ENCODE measurements at places on chromosomes 7 and 10. TPM values are rescaled to one million over a fixed set of nuclear protein-coding genes. Genes with fewer than 3 reads are reported as not detected.

- peak; percentile 79 for DNase-seq
These were observed 15.3 kb downstream of the SH3PXD2A start for GRCh38 chr10:103839872-103840739.

- DNase-seq: peak; percentile 89
These were observed 10.6 kb downstream of the GPR146 start for GRCh38 chr7:1054861-1055450.

- no peak for DNase-seq
These were observed 282.1 kb upstream of the PPP2R2D start for GRCh38 chr10:131618587-131619267.

GRCh38 chr7:16465469-16466361, at the start of gene SOSTDC1:
SOSTDC1 (minus strand) TSS chr7:16465738; CDS start chr7:16465668, 70 bp downstream.
- DNase-seq: no peak

DNA sequence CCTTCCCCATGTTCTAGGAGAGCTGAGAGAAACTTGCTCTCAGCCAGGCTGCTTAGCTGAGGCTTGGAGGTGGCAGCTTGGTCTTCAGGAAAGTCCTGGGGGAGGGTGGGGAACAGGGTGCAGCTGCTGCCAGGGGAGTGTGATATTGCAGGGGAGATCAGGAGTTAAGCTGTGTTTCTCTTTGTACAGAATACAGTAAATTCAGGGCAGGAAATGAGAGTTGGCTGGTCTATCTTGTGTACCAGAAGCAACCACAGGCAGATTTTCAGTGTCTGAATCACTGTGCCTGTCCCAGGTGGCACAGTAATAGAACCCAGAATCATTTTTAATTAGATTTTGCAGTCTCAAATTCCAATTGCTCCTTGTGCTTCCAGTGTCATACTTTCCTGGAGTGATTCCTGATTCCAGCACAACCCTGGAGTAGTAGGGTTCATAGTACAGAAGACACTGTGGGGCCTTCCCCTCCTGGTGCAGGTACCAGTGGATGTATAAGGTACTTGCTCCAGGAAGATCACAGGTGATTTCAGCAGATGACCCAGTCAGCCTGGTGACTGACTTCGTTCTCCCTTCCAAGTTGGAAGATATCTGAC, 94.0 kb upstream of the TARP start:
- no peak for DNase-seq

- no peak for DNase-seq
These were observed 16.4 kb downstream of the KCP start for GRCh38 chr7:128894101-128894440.

DNA sequence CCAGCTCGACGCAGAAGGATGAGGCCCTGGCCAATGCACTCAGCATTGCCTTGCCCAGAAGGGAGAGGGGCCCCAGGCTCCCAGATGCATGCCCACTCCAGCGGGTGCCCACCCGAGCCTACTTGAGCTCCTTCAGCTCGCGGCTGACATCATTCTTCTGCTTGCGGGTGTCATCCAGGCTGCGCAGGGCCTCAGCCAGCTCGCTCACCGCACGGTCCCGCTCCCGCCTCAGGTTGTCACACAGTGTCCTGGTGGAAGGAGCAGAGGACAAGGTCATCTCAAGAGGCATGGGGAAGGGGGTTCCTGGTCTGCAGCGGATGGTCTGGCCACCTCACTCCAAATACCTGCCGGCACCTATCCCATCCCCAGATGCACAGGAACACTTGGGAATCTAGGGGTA, 92.8 kb downstream of the DLG5 start:
- DNase-seq: peak; percentile 38

DNA sequence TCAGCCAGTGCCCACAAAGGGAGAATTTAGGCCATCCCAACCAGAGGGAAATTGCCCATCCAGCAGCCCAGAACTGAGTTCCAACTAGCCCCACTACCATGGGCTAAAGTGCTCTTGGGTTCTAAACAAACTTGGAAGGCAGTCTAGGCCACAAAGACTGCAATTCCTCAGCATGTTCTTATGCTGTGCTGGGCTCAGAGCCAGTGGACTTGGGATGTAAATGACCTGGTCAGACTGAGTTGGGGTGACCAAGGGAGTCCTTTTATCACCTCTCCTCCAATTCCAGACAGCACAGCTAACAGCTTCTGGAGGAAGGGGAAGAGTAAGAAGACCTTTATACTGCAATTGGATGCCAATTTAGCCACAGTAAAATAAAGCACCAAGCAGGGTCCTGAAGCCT, 607.2 kb upstream of the KCND2 start:
- DNase-seq: no peak

DNA sequence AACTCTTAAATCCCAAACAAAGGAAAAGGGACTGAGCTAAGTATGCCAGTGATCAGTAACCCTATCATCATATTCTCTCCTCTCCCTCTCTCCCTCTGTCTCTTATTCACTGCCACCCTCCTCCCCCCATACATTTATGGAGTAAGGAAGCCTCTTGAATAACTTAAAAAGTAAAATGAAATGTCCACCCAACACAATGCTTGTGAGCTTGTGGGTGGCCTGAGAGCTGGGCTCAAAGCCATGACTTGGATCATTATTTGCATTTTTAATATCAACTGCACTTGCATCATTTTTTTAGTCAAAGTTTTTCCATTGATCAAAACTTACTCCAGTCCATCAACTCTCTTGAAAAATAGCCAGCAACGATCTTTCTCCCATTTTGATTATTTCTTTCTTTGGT, 46.8 kb downstream of the FAM107B start:
- DNase-seq: no peak

DNA sequence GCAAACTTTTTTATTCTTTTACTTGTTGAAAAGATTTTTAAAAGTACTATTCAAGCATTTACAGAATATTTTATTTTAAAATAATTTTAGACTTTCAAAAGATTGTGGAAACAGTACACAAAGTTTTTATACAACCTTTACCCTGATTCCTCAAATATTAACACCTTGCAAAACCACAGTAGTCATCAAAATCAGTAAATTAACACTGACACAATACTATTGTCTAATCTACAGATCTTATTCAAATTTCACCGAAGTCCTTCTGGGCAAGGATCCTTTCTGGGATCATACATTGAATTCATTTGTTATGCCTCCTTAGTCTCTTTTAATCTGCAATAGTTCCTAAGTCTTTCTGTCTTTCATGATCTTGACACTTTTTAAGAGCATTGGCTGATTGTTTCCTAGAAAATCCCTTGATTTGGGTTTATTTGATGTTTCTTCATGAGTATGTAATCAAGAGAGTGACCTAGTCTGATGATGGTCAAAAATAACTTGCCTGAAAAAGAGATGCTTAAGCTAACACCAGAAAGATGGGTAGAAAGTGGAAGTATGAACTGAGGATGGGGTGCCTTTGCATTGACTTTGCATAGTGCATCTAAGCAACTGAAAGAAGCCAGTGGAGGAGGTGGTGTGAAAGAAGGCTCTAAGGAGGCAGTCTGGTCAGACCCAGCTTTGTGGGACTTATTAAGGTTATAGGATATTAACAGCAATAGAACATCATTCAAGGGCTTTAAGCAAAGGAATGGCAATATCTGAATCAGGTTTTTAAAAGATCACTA, 9.7 kb downstream of the STAMBPL1 start:
- no peak for DNase-seq

- no peak for DNase-seq
These were observed 8.0 kb upstream of the FRA10AC1 start for GRCh38 chr10:93710333-93710909.

GRCh38 chr10:60346661-60347060, 43.0 kb downstream of the ANK3 start:
- DNase-seq: no peak

- no peak for DNase-seq
These were observed 9.8 kb downstream of the ATP6V1F start for GRCh38 chr7:128872394-128872824.

GRCh38 chr7:39099146-39099545, 121.4 kb downstream of the POU6F2 start:
- no peak for DNase-seq

DNA sequence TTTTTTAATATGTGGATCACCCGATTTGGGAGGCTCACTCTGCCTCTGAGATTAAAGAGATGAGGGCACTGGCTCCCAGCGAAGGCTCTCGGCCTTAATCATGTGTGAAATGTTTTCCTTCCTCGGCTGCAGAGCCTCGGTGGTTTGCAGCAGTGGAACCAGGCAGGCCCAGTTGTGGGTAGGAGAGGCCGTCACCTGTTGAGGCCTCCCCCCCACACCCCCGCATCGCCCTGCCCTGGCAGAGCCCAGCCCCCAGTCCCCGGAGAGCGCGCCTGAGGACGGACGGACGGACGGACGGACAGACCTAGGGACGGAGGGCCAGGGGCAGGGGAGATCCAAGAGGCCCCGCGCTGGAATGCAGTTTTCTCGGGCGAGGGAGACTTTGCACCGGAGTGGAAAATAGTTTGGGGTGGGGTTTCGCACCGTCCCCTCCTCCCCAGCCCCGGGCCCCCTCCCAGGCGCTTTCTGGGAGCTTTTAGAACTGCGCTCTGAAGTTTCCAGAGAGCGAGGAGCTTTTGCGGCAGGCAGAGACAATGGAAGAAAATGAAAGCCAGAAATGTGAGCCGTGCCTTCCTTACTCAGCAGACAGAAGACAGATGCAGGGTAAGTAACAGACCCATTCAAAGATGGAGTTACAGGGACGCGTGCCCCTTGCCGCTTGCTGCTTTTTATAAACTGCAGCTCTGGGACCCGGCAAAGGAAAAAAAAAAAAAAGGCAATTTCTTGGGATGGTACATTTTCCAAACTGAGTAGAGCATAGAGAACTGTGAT, at the start of gene KIAA1217:
TSS of gene KIAA1217 (plus strand) at position 478 of the 771 bp plus-strand sequence. CDS start at position 534, 56 bp downstream.
- DNase-seq: peak; percentile 60

GRCh38 chr7:17524746-17525145, 226.3 kb downstream of the AHR start:
- DNase-seq: no peak

- no peak for DNase-seq
These were observed 43.5 kb downstream of the ATRNL1 start for GRCh38 chr10:115136616-115137015.

- DNase-seq: no peak
These were observed 712.1 kb upstream of the NRP1 start for GRCh38 chr10:34046506-34047034.

Gene FAM149B1
- total RNA-seq: 23.5 TPM

Gene PNLIP
- not detected for total RNA-seq

Gene DRGX
- not detected for total RNA-seq

Gene PDE6C
- not detected for total RNA-seq

Gene MMD2
- not detected for total RNA-seq

Gene FOXI2
- not detected for total RNA-seq

Gene TMEM213
- 1.9 TPM for total RNA-seq

Gene FAM241B
- total RNA-seq: 5.0 TPM

Gene IQCE
- total RNA-seq: 32.0 TPM

Gene OR2A12
- not detected for total RNA-seq

Measured in lower lobe of right lung (tissue), 2 donors.